ENCODE measurements at places on chromosomes 11 and 22.

GRCh38 chr11:85027346-85027745, 599.8 kb downstream of the DLG2 start:
- DNase-seq: no peak

DNA sequence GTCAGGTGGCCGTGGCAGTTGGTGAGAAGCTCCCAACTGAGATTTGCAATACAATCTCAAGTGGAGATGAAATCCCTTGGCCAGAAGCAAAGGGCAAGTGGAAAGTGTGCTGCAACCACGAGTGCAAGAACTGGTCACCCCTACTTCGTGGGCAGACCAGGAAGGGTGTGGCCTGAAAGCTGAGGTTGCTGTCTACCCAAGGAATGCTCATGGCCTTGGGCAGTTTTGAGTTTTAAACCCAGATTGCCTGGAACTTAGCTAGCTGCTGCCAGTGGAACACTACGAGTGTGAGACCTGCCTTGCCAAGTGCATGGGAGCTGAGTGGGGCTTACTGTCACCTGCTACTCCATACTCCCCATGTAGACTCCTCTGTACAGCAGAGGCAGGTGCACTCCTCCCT, 113.3 kb upstream of the FAT3 start:
- no peak for DNase-seq

DNA sequence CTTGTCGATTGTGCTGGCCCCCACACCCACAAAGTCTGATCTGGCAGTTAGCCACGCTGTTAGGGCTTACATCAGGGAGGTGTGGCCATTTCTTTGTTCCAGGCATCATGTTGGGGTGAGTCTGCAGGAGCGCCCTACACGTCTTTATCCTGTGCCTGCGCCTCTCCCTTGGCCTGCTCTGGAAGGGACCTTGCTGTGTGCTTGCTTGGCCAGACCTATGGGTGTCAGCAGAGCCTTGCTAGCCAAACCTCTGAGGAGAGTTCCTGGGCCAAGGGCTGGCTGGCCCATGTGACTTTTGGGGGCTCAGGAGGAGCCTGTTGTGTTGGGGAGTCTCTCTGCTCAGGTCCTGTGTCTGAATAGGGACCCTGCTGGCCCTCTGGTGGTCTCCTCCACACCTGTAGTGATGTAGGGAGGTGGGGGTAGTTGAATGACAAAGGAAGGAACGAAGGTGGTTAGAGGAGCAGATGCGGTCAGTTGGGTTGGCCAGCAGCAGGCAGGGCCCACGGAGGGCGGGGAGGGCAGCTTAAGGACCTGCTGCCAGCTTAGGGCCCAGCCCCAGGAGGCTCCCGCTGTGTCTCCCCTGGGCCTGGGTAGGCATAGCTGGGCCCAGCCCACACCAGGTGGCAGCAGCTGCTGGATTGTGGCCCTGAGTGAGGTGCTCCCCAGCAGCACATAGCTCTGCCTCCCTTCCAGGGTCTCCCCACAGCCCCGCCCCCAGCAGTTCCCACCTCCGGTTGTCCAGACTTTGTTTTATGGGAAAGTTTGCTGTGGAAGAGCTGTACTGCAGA, 7.9 kb downstream of the PPIL2 start:
- no peak for DNase-seq

DNA sequence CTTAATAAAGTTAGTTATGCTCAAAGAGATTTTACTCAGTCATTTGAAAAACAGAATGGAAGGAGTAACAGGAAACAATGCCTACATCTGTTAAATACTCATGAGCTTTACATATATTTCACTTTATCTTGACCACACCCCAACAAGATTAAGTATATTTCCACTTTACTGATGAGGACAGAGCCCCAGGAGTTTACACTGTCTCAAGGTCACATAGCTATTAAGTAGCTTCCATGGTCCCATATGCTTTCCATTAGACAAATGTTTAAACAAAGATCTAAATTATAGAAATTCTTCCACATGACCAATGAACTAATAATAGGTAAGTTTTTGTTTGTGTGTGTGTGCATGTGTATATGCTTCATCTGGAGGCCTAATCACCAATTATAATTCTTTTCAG, 30.2 kb downstream of the MRTFA start:
- DNase-seq: no peak

DNA sequence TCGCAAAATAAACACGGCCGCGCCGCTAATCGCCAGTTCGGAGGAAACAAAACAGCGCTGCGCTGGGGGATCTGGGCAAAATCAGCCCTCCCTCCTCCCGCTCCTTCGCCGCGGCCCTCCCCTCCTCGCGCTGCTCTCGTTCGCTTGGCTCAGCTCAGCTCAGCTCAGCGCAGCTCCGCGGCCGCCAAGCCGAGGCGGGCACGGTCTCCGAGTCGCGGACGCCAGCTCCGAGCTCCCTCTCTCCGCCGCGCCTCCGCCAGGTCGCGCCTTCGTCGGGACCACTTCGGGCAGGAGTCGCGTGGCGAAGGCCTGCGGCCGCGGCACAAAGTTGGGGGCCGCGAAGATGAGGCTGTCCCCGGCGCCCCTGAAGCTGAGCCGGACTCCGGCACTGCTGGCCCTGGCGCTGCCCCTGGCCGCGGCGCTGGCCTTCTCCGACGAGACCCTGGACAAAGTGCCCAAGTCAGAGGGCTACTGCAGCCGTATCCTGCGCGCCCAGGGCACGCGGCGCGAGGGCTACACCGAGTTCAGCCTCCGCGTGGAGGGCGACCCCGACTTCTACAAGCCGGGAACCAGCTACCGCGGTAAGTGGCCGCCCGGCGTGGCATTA, at the start of gene SPON1:
SPON1 (plus strand) TSS at position 162 of the 607 bp plus-strand sequence; CDS start at position 344, 182 bp downstream.
- DNase-seq: no peak

DNA sequence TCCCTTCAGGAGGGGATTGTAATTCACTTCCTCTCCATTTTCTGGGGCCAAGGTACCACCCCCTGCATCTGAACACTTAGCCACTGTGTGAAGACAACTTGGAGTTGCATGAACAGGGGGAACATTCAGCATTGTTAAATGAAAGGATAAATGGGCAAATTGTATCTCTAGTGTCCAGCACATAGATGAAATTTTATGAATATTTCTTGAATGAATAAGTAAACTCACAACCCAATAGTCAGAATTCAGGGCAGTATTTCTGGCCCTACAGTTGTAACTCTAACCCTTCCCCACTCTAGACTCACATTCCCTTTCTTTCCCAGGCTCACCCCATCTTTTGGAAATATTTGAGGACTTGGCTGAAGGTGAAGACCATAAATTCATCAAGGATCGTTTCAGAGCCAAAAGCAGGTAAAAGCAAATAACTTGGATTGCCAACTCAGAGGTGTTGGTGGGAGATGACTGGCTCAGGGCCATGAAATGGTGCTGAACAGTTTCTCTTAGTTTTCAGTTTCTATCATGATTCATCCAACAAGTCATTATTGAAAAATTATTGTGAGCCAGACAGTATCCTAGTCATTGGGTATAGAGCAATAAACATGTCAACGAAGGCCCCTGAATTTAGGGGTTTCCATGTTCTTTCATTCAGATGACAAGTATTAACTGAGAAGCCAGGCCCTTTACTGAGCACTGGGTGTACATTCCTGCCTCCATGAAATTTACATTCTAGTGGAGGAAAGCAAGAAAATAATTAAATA, 33.3 kb upstream of the ZC3H12C start:
- no peak for DNase-seq

DNA sequence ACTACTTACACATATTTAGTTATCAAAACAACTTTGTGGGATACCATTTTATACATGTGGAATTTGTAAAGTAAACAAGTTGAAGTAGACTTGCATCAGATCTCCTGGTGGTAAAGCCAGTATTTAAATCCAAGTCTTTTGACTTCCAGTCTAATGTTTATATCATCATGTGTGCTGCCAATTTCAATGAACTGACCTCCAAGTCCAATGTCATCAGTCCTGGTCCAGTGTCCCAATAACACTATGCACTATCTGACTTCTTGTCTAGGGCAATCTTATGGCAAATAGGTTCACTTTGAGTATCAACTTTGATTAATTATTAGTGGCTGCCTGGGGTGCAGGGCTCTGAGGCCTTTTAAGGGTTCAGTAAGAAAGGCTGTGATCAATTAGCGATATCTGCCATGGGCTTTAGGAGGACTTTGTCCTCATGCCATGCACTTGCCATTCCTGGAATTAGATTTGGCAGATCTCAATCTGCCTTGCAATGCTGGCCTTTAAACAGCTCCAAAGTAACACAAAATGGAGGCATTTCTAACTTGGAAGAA, 9.6 kb upstream of the PTS start:
- no peak for DNase-seq

GRCh38 chr11:15594607-15595006, 479.9 kb downstream of the INSC start:
- DNase-seq: no peak

DNA sequence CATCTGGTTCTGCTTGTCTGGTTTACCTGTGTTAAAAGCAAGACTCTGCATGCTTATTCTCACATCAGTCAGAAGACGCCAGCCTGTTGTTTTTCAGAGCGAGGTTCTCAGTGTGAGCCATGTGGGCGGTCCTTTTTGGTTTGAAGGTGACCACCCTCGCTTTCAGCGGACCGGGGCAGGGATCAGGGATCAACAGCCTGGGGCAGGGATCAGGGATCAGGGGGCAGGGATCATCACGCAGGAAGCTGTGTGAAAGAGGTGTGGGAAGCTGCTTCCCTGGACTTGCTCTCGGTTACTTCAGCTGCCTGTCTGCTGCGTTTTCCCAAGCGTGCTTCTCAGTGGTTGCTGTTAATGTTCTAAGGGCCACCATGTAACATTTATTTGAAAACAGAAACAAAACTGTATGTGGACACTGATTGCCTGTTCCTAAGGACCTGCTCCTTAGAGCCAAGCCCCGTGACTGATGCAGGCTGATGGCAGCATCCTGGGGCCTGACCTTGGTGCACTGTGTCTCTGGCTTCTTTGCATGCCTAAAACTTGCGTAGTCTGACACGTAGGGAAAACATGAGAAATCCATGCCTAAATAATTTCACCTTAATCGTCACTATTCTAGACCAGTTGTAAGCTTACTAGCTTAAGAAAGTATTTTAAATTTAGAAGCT, 146.9 kb downstream of the ATXN10 start:
- DNase-seq: no peak

GRCh38 chr11:119450590-119451326, 27.8 kb upstream of the THY1 start:
- DNase-seq: no peak

GRCh38 chr22:35582861-35583670, 34.1 kb downstream of the MB start:
- peak; percentile 53 for DNase-seq

- DNase-seq: no peak
Observed at GRCh38 chr11:40291329-40291728, 1168.1 kb downstream of the LRRC4C start.
